ENCODE measurements at places on chromosomes 5 and 9. TPM values are rescaled to one million over a fixed set of nuclear protein-coding genes. Genes with fewer than 3 reads are reported as not detected.

Gene PFN3
- total RNA-seq = not detected

- H3K27ac ChIP-seq = no peak overlapping the region
- peaks cover 7% of the 10 kb centered on the region for H3K4me1 ChIP-seq
- no peaks in the 10 kb centered on the region for H3K36me3 ChIP-seq
Measured at GRCh38 chr9:135288054-135288453, 191.5 kb upstream of the PPP1R26 start.

GRCh38 chr5:139443831-139444453 is 4.6 kb upstream of the DNAJC18 start:
- no peaks in the 10 kb centered on the region for H3K36me3 ChIP-seq
- H3K4me1 ChIP-seq = peaks cover 18% of the 10 kb centered on the region
- DNase-seq = no peak
- H3K27me3 ChIP-seq = no peaks in the 10 kb centered on the region

GRCh38 chr9:93253633-93254032 is 69.7 kb downstream of the WNK2 start:
- H3K27me3 ChIP-seq = no peaks in the 10 kb centered on the region
- H3K36me3 ChIP-seq = peaks cover 3% of the 10 kb centered on the region
- H3K4me3 ChIP-seq = no peak overlapping the region
- no peak overlapping the region for H3K27ac ChIP-seq
- H3K4me1 ChIP-seq = peaks cover 14% of the 10 kb centered on the region
- DNase-seq = no peak

DNA sequence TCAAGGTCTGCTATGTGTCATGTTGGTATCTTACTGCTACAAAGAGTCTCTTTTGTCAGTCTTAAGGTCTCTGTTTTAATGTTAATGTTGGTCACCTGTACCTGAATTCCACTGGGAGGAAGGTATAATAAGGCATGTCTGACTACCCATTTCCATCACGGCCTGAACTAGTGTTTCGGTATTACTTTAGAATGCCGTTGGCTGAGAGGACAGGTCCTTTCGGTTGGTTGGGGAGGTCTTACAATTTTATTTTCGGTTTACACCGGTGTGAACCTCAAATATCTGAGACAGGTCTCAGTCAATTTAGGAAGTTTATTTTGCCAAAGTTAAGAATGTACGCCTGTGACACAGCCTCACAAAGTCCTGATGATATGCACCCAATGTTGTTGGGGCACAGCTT is 154.9 kb upstream of the ABCA1 start:
- no peak overlapping the region for H3K27ac ChIP-seq
- H3K36me3 ChIP-seq = no peaks in the 10 kb centered on the region
- no peaks in the 10 kb centered on the region for H3K4me1 ChIP-seq
- no peak overlapping the region for H3K4me3 ChIP-seq
- no peaks in the 10 kb centered on the region for H3K27me3 ChIP-seq

DNA sequence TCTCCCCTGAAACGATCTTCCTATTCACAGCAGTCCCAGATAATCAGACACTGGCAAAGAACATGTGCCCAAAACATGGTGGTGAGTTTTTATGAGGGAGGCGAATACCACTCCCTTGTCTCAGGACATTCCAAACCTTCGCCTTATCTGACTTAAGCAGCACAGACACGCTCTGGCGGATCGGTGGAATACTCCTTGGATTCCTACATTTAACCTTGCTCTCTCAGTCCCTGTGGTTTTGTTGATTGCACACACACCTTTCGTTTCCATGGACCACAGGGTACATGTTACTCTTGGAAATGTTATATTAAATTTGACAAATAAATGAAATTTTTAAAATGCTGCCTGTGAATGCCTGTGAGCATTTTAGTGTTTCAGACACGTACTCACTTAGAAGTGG is 87.8 kb upstream of the CPEB4 start:
- no peaks in the 10 kb centered on the region for H3K27me3 ChIP-seq
- H3K4me1 ChIP-seq = peaks cover 7% of the 10 kb centered on the region
- H3K4me3 ChIP-seq = no peak overlapping the region
- no peak for DNase-seq

Gene BAAT
- 0.20 TPM for total RNA-seq

- H3K36me3 ChIP-seq = no peaks in the 10 kb centered on the region
- no peaks in the 10 kb centered on the region for H3K27me3 ChIP-seq
- DNase-seq = no peak
Measured at GRCh38 chr5:73222173-73222572, 49.2 kb downstream of the TMEM174 start.

Measured in right atrium auricular region (tissue), 2 donors.